Karpas-422 (cell line): ENCODE measurements at places on chromosomes 6 and 20. TPM values are rescaled to one million over a fixed set of nuclear protein-coding genes. Genes with fewer than 3 reads are reported as not detected.

The SRMS gene
- not detected in 2 replicates for total RNA-seq

GRCh38 chr6:106973018-106973835, 1.3 kb downstream of the CD24 start:
- H3K4me3 ChIP-seq, result peak overlapping the region; percentile 98
- peak; percentile 67 for DNase-seq
- H3K36me3 ChIP-seq, result peaks cover 29% of the 10 kb centered on the region
- H3K27me3 ChIP-seq, result no peaks in the 10 kb centered on the region
- H3K4me1 ChIP-seq, result peaks cover 38% of the 10 kb centered on the region
- H3K27ac ChIP-seq, result peak overlapping the region; percentile 94

DNA sequence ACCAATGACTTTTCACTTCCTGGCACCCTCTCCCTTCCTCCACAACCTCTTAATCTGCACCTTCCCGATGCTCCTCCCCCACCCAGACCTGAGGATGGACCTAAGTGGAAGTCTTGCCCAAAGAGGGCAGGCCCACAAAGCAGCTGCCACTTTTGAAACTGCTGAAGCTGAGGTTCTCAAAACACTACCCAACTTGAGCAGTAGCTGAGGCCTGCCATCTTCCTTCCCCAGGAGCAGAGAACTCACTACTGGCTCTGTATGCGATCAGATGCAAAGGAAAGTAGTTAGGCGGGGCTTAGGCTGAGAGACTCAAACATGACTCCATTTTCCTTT, 1.5 kb downstream of the HM13 start:
- peaks cover 5% of the 10 kb centered on the region; the same call in 1 of the 2 replicates for H3K36me3 ChIP-seq
- no peaks in the 10 kb centered on the region for H3K27me3 ChIP-seq
- H3K4me1 ChIP-seq, result peaks cover 14% of the 10 kb centered on the region
- H3K4me3 ChIP-seq, result peak overlapping the region; percentile 87

DNA sequence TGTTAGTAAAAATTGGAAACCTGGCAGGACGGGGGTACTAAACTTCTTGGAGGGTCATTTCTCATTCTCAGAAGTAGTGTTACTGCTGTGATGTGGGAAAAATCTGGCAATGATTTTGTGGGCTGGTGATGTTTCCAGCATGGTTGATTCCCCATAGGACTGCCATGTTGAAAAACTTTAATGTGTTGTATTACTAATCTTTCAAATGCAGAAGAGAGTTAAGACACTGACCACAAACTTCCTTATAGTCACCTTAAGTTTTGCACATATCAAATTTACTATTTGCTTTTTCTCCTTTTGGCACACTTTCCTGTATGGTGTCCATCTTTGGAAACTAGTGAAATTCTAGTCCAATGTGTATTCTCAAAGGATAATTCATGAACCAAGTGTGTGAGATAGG, 236.2 kb upstream of the TAB2 start:
- H3K4me3 ChIP-seq, result no peak overlapping the region
- no peaks in the 10 kb centered on the region for H3K36me3 ChIP-seq
- DNase-seq, result no peak
- 0 out of 2 replicates have a peak, but pooled peaks cover 2% of the 10 kb centered on the region for H3K4me1 ChIP-seq
- no peaks in the 10 kb centered on the region for H3K27me3 ChIP-seq

The ZSCAN9 gene
- total RNA-seq, result 18.9 and 35.1 TPM in 2 replicates

The GSTA1 gene
- not detected in 2 replicates for total RNA-seq

- peaks cover under 1% of the 10 kb centered on the region; the same call in 1 of the 2 replicates for H3K4me1 ChIP-seq
- no peak overlapping the region for H3K4me3 ChIP-seq
- no peak for DNase-seq
- no peaks in the 10 kb centered on the region for H3K27me3 ChIP-seq
- H3K36me3 ChIP-seq, result no peaks in the 10 kb centered on the region
- H3K27ac ChIP-seq, result no peak overlapping the region
Measured at GRCh38 chr6:166223079-166223478, 55.4 kb upstream of the TBXT start.

- no peaks in the 10 kb centered on the region for H3K27me3 ChIP-seq
- no peaks in the 10 kb centered on the region for H3K4me1 ChIP-seq
- H3K27ac ChIP-seq, result no peak overlapping the region
Measured at GRCh38 chr6:73679009-73679408, 17.0 kb upstream of the CD109 start.

GRCh38 chr6:111976139-111976538, 77.8 kb upstream of the CCN6 start:
- H3K4me1 ChIP-seq, result no peaks in the 10 kb centered on the region
- H3K36me3 ChIP-seq, result no peaks in the 10 kb centered on the region
- H3K4me3 ChIP-seq, result no peak overlapping the region
- no peak overlapping the region for H3K27ac ChIP-seq

- H3K36me3 ChIP-seq, result no peaks in the 10 kb centered on the region
- H3K4me1 ChIP-seq, result peaks cover 6% of the 10 kb centered on the region
- no peak for DNase-seq
Measured at GRCh38 chr20:34332262-34332920, 29.2 kb upstream of the AHCY start.

DNA sequence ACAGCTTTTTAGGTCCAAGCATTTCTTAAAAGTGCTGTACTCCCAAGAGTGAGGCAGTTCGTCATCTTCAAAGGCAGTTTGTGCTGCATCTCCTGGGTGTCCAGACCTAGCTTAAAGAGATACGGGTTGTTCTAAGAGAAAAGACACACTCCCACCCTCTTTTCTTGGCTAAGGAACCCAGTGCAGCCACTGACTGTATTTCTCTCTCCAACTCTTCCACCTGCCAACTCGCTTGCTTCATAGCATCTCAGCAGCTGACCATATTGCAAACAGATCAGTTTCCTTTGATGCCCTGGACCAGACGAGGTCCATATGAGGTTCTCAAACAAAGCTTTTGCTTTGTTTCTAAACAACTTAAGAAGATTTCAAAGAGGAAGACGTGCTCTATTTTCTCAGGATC, 101.1 kb downstream of the ISM1 start:
- H3K27ac ChIP-seq, result no peak overlapping the region
- no peaks in the 10 kb centered on the region for H3K36me3 ChIP-seq
- H3K4me3 ChIP-seq, result no peak overlapping the region
- no peaks in the 10 kb centered on the region; the same call in 1 of the 2 replicates for H3K4me1 ChIP-seq

DNA sequence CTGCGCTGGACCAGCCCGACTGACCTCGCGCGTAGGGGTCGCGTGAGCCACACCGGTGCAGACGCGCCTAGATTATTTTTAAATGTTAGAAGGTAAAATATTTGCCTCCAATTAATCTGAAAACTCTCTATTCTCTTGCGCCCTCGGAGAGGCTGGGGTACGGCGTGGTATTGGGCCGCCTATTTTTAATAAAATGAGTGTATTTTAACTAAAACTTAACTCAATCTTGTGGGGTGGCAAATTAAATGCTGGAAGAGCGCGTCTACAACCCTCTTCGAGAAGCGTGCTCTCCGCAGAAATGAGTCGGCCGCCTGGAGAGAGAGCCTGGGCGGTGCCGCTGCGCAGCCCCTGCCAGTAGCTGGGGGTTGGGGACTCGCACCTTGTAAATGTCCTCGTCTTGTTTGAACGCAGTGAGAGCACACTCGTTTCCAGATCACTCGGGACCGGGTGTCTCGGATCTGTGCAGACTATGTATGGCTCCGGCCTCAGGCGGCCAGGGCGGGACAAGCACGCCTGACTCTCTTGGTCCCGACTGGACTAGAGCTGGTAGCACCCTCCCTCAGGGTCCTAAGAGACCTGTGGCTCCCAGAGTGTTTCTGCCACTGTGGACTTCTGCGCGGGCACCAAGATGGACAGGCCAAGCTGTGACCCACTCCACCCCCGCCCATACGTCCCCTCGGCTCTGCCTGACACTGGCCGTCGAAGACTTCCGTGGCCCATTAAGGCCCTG, 2.0 kb upstream of the MAFB start:
- no peaks in the 10 kb centered on the region for H3K36me3 ChIP-seq
- H3K27ac ChIP-seq, result no peak overlapping the region
- H3K4me3 ChIP-seq, result no peak overlapping the region
- H3K4me1 ChIP-seq, result no peaks in the 10 kb centered on the region

DNA sequence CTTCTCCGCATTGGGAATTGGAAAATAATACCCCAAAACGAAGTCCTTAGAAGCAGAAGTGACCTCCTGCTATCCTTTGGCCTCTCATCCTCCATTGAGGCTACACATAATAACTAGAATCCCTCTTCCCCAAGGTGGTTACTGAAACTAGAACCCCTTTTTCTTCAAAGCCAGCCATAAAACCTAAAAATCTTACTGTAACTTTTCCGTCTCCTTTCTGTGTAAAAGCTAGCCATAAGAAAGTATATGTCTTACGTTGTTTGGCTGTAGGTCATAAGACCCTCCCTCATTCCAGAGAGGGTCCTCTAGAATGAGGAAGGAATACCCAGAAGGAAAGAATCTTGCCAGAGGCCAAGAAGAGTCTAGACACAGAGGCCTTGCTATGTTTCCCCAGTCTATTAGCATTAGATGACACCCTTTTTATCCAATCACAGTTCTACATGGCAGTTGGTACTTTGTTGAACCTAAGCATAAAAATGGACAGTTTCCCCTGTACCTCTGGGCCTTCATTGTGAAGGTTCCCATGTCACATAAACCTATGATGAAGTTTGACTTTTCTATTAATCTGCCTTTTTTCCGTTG, 133.9 kb upstream of the BTN3A2 start:
- no peak overlapping the region for H3K27ac ChIP-seq
- H3K36me3 ChIP-seq, result no peaks in the 10 kb centered on the region
- peaks cover 24% of the 10 kb centered on the region for H3K4me1 ChIP-seq

DNA sequence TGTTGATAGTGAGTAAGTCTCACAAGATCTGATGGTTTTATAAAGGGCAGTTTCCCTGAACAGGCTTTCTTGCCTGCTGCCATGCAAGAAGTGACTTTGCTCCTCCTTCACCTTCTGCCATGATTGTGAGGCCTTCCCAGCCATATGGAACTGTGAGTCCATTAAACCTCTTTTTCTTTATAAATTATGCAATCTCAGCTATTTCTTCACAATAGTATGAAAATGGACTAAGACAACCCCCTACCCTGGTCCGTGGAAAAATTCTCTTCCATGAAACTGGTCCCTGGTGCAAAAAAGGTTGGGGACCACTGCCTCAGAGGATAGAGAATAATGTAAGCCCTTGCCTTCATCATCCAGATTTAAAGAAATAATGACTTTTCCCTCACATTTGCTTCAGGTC, 861.3 kb downstream of the QKI start:
- H3K4me1 ChIP-seq, result no peaks in the 10 kb centered on the region
- H3K36me3 ChIP-seq, result no peaks in the 10 kb centered on the region
- no peak for DNase-seq

DNA sequence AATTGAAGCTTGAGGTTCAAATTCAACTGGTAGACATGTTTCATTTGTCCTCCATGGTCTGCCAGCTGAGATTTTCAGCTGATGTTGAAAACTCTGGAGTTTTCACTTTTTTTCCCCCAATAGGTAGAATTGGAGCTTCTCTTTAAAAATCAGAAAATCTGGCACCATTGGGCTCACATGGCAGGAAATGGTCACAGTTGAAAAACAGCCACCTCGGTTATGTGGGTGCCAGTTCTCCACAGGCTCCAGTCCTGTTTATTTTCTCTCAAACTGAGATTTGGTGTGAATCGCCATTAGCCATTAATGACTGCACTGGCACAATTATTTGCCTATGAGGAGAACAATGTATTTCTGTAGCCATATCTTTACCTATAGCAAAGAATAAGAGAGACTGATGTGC, 171.4 kb upstream of the TFAP2D start:
- no peak overlapping the region for H3K4me3 ChIP-seq
- H3K27me3 ChIP-seq, result no peaks in the 10 kb centered on the region
- H3K36me3 ChIP-seq, result no peaks in the 10 kb centered on the region
- H3K27ac ChIP-seq, result no peak overlapping the region

The NFATC2 gene
- total RNA-seq, result 22.5 and 32.3 TPM in 2 replicates

GRCh38 chr6:137115658-137116057, 57.8 kb downstream of the IL22RA2 start:
- H3K27ac ChIP-seq, result no peak overlapping the region
- H3K4me1 ChIP-seq, result no peaks in the 10 kb centered on the region
- no peak for DNase-seq
- no peaks in the 10 kb centered on the region for H3K27me3 ChIP-seq

DNA sequence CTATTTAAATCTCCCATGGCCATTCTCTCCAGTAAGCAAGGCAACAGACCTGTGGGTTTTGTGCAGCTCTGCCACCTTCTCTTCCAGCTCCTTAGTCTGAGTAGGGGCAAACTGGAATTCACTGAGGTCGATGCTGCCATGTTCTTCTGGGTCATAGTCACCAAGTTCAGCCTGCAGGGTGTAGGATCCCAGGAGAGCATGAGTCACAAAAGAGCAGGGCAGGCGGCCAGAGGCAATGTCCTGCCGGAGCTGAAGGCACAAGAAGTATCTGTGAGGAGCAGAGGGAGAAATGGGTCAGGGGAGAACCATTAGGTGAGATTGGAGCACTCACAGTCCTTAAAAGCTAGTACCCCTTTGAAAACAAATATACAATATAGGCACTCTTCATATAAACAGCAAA, 73.7 kb downstream of the SMLR1 start:
- no peaks in the 10 kb centered on the region for H3K4me1 ChIP-seq
- no peak overlapping the region for H3K4me3 ChIP-seq
- no peaks in the 10 kb centered on the region for H3K36me3 ChIP-seq
- no peak overlapping the region for H3K27ac ChIP-seq
- no peak for DNase-seq
- no peaks in the 10 kb centered on the region for H3K27me3 ChIP-seq

DNA sequence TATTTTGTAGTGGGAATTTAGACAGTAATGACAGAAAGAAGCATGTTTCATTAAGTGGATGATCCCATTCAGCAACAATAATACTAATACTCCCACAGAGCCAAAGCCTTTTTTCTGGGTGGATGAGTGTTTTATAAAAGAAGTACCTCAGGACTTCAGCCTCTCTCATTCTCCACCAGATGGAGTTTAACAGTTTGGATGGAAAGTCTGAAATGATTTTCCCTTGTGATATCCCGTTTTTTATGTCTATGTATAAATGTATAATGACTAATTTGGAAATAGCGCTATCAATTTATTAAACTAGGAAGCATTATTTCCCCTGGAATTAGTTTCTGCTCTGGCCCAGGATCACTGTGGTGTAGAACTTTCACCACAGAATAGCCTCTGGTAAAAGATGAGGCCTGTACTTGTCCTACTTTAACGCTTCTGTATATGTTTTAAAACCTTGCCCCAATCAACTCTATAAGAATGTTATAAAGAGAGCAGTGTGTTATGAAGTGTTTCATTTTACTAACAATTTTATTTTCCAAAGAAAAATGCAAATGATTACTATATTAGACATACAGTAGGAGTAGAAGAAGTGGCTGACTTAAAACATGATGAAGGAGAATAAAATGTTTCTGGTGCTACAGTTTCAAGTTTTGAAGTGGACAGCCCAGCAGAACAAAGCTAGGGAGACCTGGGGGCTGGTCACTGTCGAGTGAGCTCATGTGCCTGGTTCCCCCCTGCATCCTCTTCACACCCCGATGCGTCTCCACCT, 135.6 kb downstream of the HIVEP1 start:
- no peak overlapping the region for H3K27ac ChIP-seq
- DNase-seq, result no peak
- no peaks in the 10 kb centered on the region for H3K27me3 ChIP-seq
- H3K4me3 ChIP-seq, result no peak overlapping the region
- peaks cover 12% of the 10 kb centered on the region for H3K4me1 ChIP-seq

DNA sequence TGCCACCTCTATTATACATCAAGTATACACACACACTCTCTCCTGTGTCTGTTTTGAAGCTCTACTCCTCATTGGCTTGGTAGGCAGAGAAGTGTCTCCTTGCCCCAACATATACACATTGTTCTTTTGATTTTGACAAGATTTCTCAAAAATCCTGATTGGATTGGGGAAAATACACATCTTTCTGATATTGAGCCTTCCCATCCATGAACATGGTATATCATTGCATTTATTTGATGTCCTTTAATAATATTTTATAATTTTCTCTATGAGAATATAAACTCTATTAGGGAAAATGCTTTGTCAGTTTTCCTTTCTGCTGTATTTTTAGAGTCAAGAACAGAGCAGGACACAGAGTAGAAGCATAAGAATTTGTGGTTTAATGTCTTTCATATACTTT, 7.2 kb downstream of the TTLL9 start:
- no peak overlapping the region for H3K27ac ChIP-seq
- no peaks in the 10 kb centered on the region for H3K27me3 ChIP-seq
- DNase-seq, result no peak
- H3K4me1 ChIP-seq, result peaks cover 5% of the 10 kb centered on the region
